ENCODE measurements at places on chromosomes 4 and X.
A peak's percentile ranks its signal among the peaks of the same experiment; 100 is the strongest.

DNA sequence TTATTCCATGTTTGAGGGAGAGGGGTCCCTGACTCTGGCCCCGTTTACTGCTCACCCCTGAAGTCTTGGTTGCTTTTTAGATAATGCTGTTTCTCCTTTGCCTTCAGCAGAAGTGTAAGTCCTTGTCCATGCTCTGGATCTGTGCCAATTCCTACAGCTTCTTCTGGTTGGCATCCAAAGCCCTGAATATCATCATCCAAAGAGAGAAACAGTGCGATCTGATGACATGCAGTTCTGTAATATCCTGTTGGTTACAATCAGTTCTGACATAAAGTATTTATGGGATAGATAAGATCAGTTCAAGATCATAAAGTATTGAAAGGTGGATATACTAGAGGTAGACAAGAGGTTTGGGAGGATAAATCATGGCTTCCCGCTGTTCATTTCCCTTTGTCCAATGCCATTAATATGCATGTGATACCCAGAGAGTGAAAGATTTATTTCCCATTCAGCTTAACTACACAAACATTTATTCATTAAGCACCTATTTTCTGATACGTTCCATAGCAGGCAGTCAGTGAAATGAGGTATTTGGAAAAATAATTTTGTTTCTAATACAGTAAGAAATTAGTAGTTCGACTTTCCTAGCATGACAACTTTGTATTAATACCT, 53.2 kb upstream of the TMEM150C start:
- no peak for DNase-seq

GRCh38 chr4:88818631-88819470, 121.2 kb upstream of the NAP1L5 start:
- no peak for DNase-seq

GRCh38 chr4:152010710-152011079, 249.9 kb upstream of the GATB start:
- DNase-seq: no peak

- DNase-seq: no peak
Observed at GRCh38 chr4:53730031-53730805, 138.9 kb upstream of the LNX1 start.

- DNase-seq: no peak
Observed at GRCh38 chr4:90357117-90357710, 230.0 kb downstream of the CCSER1 start.

GRCh38 chr4:182716192-182716591, 201.0 kb downstream of the DCTD start:
- no peak for DNase-seq

GRCh38 chr4:173257732-173258717, 76.1 kb downstream of the HMGB2 start:
- peak; percentile 24 for DNase-seq

DNA sequence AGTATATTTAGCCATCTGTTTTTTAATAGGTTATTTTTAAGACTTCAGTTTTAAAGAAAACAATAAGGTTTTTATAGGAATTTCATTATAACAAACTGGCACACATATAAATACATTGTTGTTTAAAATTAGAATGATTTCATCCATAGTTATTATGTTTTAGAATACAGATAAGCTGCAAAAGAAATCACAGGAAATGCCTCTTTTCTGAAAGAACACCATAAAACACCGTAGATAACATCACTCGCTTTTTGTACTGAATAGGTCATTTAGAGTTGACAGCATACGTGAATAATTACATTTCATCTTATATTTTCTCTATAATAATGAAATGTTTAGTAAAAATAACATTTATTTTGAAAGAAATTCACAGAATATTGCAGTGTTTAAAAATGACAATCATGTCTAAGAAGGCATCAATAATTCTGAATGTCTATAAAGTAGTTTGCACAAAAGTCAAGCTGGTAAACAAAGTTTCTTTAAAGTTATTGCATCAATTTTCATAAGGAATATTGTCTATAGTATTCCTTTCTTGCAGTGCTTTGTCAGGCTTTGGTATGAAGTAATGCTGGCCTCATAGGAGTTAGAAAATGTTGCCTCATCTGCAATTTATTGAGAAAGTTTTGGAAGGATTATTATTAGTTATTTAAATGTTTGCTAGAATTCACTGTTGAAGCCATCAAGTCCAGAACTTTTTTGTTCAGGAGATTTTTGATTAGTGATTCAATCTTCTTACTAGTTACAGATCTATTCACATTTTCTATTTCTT, 17.9 kb upstream of the VEGFC start:
- no peak for DNase-seq

DNA sequence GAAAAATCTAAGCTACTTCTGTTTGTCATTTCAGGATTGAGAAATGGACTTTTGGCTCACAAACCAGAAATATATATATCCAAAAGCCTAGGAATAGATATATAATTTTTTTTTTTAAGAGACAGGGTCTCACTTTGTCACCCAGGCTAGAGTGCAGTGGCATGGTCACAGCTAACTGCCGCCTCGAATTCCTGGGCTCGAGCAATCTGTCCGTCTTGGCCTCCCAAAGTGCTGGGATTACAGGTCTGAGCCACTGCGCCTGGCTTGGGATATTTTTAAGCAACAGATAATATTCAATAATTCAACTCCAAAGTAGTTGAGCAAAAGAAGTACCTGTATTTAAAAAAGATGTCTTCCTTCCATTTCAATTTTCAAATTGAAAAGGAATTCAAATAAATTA, 112.5 kb downstream of the C4orf51 start:
- DNase-seq: no peak

GRCh38 chr4:65195666-65196065, 474.6 kb downstream of the EPHA5 start:
- no peak for DNase-seq

DNA sequence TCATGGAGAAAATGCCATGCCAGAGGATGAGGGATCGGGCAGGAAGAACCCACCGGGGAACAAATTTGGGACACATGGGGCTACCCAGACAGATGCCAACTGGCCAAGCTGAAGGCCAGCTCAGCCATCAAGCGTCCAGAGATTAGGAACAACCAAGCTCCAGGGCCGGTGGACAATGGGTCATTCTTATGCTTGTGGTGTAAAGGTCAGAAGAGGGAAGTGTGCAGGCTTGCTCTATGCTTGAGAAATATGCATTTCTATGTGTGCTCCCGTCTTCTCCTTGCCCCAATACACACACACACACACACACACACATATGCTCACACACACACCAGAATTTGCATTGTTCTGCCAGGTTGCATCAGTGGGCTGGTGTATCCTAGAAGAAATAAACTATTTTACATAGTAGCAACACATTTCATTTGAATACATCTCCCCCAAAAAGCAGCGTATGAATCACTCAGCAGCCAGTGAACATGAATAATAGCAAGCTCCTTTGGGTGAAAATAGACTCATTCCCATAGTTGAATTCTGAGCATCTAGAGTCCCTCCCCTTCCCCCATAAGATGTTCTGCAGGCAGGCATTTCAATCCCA, 201.9 kb upstream of the PPARGC1A start:
- DNase-seq: no peak

DNA sequence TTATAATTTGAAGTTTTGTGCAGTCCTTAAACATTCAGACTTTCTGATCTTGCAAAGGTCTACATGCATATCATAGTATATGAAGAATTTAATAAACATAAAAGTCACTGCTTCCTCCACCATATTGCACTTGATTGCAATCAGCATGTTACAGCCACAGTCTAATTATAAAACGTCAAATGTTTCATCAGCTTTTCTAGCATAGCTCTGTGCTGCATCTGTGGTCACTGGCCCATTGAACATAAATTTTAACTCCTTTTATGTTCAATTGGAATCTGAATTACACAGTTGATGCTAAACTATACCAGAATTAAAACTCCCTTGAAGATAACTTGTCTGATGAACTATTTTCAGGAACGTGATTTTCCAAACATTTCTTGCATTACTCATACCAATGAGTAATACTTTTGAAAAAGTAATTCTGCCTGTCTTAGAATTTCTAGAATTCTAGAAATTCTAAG, 329.1 kb downstream of the GALNTL6 start:
- DNase-seq: no peak

- no peak for DNase-seq
Observed at GRCh38 chrX:119187298-119187697, 48.8 kb upstream of the PGRMC1 start.

DNA sequence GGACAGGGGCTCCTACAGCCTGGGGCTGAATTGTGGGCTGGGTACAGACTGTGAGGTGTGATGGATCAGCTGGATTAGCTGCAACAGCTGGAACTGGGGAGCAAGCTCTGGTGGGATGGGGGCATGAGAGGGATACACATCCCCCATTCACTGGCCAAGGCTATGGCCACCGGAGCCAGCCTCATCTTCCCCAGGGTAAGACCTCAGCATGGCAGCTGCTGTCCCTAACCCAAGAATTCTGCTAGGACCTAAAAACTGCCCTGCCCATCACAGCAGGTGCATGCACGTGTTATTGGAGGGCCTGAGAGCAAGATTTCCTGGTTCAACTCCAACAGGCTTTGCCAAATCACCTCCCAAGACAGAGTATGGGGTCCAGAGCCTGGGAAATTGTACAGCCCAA, 258.6 kb upstream of the AGTR2 start:
- DNase-seq: no peak

GRCh38 chrX:67725471-67725870, 181.7 kb downstream of the AR start:
- no peak for DNase-seq

- no peak for DNase-seq
Observed at GRCh38 chr4:11286533-11286932, 142.2 kb downstream of the HS3ST1 start.

All from stimulated activated CD8-positive, alpha-beta memory T cell treated with anti-CD3 and anti-CD28 coated beads, Interleukin-4, amount 100 ng/mL, for 1 hour (primary cell).